C1 segment of cervical spinal cord (tissue), 14 donors: ENCODE measurements at places on chromosomes 13 and 19.
A peak's percentile ranks its signal among the peaks of the same experiment; 100 is the strongest.

DNA sequence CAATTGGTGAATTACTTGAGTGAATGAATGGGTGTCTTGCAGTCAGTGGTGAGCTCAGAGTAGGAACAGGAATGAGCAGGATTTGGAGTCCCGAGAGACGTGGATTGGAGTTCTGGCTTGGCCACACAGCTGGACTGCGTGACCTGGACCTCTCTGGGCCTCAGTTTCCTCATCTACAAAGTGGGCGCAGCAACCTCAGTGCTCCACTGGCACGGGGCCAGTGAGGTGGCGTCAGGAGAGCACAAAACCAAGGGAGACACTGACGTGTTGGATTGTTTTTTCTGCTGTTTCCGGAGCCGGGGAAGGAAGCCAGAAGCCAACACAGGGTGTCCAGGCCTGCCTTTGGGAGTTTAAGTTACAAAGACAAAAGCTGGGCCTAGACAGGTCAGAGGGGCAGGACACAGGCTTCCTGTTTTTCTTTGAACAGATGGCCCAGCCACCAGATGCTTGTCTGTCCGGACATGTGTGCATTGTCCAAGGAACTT is 6.5 kb upstream of the DOCK6 start:
- no peak for DNase-seq

- DNase-seq, result no peak
Observed at GRCh38 chr13:109273326-109273751, 513.0 kb downstream of the IRS2 start.

- no peak for DNase-seq
Observed at GRCh38 chr13:100178309-100178708, 89.4 kb downstream of the PCCA start.

GRCh38 chr19:2431318-2432055 is 4.1 kb upstream of the TIMM13 start:
- DNase-seq, result no peak

DNA sequence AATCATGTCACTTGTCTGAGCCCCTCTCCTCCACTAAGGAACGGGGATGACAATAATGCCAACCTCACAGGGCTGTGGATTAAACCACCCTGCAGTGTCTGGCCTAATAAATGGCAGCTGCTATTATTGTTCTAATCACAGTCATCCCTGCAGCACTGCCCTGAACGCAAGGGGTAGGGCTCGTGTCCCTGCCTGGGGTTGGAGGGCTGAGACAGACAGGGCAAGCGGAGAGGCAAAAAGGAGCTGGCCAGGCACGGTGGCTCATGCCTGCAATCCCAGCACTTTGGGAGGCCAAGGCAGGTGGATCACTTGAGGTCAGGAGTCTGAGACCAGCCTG is 10.2 kb upstream of the KPTN start:
- DNase-seq, result no peak

- no peak for DNase-seq
Observed at GRCh38 chr13:59495936-59496512, 667.7 kb downstream of the DIAPH3 start.

DNA sequence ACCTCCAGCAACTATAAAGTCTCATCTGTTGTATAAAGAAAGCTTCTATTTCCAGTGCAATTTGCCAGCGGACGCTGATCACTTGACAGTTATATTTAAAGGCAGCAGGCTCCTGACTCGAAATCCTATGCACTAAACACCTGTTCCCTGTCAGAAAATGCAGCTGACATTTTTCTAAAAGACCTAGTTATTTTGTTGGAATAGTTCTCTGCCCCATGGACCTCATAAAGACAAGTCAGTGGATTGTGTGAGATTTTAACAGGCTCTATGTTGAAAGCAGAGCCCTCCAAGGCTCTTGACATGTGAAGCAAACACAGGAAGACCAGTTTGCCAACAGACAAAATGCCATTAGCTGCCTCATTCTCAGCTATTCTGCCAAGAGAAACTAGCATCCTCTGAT is 304.7 kb upstream of the KLF12 start:
- no peak for DNase-seq

DNA sequence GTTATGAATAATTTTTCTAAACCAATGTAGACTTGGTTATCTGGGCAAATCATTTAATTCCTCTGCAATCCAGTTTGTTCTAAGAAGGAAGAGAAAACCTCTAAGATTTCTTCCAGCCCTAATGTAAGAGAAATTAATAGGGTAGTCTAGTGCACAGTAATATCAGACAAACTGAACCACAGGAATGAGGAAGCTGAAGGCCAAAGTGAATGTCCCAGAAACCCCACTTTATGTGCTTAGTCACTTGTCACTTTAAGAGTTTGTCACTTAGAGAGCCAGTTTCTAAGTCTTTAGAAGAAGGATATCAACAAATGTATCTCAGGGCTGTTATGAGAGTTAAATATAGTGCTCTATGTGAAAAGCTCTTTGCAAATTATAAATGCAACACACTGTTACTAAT is 750.6 kb downstream of the DIAPH3 start:
- no peak for DNase-seq

GRCh38 chr19:30911491-30911890 is 437.7 kb downstream of the TSHZ3 start:
- DNase-seq, result no peak

DNA sequence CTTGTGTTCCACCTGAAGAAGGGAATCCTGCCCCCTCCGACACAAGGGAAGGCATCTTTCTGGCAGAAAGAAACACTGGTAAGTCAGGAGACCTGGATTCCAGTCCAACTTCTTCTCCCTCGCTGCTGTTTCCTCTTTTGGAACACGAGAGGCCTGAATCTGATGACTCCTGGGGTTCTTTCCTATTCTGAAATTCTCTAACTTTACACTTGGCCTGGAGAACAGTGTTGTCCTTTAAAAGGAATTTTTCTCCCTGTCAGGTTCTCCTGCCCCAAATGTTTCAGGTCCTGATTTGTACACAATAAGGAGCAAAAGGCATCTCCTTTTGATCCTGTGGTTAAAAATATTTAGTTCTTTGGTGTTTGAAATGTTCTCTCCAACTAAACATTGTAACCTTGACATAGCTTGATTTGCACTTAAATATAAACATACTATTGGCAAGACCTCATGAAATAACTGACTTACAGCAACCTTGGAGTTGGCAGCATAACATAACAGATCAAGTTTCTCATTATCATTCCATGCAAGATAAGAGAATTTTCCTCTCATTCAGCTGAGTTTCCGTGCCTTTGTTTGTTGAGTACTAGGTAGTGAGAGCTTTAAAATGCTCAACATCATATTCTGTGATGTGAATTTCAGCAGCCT is 244.8 kb downstream of the COG6 start:
- DNase-seq, result no peak

DNA sequence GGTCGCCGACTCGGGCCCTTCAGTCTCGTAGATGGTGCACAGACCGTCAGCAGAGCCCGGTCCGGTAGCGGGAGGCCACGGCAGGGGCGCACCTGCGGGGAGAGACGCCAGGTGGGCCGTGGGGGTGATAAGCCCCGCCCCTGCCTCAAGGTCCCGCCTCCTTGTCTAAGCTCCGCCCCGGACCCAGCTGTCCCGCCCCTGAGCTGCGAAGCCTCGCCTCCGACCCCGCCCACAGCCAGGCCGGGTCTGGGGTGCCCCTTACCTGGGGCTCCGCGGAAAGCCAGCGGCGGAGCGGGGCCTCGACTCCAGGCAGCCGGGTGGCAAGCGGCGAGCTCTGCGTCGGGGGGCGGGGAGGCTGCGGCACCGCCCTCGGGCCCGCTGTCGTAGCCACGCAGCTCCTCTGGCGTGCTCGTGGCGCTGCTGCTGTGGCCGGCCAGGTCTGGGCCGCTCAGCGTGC is 4.7 kb downstream of the PRR36 start:
- DNase-seq, result no peak

GRCh38 chr19:50728084-50728737 is 5.0 kb downstream of the CLEC11A start:
- DNase-seq, result no peak

DNA sequence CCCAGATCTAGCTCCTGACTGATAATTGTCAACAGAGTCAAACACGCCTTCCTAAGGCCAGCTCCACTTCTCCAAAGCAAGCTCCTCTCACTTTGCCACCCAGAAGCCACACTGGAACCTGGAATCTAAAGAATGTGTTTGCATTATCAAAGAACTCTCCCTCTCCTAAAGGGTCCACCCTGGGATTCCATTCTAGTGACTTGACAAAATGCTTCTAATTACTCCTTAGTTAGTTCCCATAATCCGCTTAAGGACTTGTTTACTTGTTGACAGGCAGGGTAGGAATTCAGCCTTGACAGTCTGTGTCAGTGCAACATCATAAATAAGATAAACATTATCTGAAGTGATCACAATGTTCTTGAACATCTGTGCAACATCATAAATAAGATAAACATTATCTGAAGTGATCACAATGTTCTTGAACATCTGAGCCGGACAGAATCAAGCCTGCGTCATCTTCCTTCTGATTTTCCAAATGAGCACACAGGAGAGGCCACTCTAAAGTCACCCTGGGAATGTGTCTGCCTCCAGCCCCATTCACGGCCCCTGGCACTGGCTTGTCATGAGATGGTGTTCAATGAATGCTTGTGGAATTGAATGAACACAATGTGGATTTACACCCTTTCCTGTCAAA is 512.1 kb downstream of the IRS2 start:
- DNase-seq, result no peak

DNA sequence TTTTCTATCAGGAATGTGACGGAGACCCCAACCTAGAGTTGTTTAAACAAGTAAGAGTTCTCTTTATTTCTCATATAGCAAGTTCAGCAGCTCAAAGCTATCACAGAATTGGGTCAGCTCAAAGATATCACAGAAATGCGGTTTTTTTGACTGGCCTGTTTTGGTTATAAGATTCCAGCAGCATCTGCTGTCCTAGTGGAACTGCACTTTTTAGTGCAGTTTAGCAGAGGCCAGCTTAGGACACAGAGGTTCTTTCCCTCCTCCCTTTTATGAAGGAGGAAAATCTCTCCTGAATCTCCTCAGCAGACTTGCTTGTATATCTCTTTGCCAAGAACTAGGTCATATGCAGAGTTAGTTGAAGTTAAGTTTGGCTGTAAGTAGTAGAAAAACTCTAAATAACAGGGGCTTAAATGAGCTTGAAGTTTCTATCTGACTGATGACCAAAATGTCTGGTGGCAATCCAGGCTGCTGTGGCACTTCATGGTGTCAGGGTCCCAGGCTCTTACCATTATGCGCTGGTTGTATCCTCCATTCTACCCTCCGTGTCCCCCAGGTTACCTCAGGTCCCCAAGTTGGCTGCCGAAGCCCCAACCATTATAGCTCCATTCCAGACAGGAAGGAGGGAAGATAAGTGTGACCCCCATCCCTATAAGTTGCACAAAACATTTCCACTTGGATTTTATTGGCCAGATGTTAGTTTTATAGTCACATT is 6.6 kb downstream of the PPP2R1A start:
- DNase-seq, result no peak

GRCh38 chr13:114275304-114275703 is 6.1 kb upstream of the UPF3A start:
- DNase-seq, result no peak

- DNase-seq, result no peak
Observed at GRCh38 chr19:29088761-29089160, 124.2 kb downstream of the UQCRFS1 start.

DNA sequence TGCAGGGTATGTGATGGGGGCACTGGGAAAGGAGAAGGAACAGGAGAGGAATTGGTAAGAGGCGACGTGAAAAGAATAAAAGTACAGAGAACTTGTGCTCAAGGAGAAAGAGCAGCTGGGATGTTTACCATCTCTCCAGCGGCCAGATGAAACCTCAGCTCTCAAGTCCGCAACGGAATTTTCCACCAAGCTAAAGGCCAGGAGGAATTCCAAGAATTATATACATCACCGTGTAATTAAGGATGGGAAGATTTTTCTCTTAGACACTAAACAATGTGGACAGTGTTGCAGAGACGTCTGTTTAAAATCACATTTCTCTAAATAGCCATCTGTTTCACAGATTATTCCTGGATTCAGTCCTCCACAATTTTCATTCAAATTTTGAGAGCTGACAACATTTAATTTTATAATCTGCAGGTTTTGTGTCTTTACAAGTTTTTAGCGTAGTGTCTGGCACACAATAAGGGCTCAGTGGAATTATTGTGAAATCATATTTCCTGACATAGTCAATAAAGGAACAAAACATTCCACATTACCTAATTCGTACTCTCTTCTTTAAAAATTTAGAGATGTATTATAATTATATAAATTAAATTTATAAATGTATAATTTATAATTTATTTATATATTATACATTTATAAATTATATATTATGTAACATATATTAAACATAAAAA is 23.0 kb upstream of the USP29 start:
- no peak for DNase-seq

DNA sequence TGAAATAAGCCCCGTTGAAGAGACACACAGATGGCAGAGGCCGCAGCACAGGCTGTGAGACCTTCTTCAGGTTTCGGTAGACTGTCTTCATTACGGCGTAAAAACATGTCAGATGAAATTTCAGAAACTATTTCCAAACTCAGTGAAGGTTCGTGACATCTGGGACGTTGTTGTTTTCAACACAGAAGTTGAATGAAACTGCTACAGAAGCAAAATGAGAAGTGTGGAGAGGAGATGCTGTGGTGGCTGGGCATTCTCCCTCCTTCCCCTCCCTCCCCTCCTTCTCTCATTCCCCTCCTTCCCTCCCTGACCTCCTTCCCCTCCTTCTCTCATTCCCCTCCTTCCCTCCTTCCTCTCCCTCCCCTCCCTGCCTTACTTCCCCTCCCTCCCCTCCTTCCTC is 113.6 kb downstream of the ATP11A start:
- DNase-seq, result no peak

- no peak for DNase-seq
Observed at GRCh38 chr13:94764576-94765321, 52.4 kb upstream of the SOX21 start.

- DNase-seq, result no peak
Observed at GRCh38 chr13:36912973-36913372, 7.1 kb downstream of the SMAD9 start.

- no peak for DNase-seq
Observed at GRCh38 chr13:73303851-73304250, 245.0 kb downstream of the KLF5 start.

DNA sequence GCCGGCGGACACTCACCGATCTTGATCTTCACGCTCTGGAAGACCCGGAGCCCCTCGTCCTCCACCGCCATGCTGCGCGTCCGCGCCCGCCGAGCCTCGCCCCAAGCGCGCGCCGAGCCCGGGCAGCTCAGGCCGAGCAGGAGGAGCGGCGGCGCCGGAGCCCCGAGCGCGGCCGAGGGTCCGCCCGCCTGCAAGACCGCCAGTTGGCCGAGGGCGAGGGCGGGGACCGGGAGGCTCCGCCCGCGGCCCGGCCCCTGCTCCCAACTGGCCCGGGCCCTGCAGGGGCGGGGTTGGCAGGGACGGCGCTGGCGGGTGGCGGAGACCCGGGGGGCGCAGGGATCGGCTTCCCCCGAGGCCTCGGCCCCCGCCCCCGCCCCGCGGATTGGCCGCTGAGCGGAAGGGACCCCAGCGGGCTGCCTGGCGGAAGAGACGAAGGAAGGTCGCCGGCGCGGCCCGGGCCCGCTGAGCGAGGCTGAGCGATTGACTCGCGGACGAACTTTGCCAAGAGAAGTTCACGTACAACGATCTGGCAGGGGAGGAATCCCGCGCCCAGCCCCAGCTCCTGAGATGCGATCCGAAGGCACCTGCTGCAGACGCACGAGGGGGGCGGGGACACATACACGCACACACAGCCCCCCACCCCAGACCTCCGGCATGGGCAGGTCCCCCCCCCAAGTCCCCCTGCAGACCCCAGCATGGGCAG is at the start of gene RASA3:
Gene RASA3 (minus strand): TSS at position 205 of the 703 bp plus-strand sequence. CDS start 134 bp downstream, at position 71.
- peak; percentile 72 for DNase-seq
